NCI-H2107 (cell line): ENCODE measurements at places on chromosomes 1 and 21.

GRCh38 chr1:18711003-18711402 is 80.4 kb downstream of the PAX7 start:
- no peak for DNase-seq

DNA sequence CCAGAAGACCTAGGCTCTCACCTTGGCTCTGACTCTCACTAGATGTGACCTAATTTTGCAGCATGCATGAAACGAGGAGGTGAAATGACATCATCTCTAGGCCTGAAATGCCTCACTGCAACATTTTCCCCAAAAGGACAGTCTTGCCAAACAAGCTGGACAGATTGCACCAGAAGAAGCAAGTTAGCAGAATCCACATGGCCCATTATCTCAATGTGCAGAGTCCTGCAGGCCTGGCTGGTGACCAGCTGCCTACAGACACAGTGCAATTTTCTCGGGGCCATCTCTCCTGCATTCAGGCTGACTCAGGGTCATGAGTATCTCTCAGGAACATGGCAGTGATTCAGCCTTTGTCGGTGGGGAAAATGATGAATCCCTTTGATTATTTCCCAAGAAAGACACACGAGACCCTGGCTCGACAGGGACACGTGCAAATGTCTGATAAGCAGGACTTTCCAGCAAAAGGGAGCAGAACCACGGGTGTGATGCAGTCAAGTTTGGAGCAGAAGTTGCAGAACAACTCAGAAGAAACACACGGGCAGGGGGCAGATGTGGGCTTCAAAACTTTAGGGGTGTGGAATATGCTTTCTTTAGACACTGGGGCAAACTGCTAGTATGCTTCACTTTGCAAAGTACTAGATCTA is 38.7 kb downstream of the TRIM67 start:
- no peak for DNase-seq

- no peak for DNase-seq
Observed at GRCh38 chr1:240621249-240621648, 9.3 kb upstream of the GREM2 start.

DNA sequence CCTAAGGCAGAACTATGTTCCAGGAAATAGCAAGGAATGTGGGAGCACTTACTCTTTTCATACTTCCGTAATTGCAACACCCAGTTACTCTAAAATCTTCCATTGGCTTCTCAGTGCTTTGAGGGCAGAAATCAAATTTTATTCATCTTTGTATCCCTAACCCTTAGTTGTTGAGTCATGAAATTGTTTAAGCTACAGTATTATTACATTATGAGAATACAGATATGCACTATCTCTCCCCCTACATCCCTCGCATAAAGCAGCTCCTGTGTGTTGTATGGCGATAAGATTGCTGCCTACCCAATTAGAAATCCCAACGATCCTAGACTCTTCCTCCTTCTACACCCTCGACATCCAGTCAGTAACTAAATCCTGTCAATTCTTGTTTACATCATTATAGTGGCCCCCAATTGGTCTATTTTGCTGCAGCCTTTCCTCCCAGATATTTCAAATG is 2.6 kb downstream of the AIDA start:
- no peak for DNase-seq

GRCh38 chr1:231566496-231566895 is 38.0 kb downstream of the TSNAX start:
- DNase-seq, result no peak

- DNase-seq, result no peak
Observed at GRCh38 chr1:3019007-3019515, 2.2 kb upstream of the ACTRT2 start.

- DNase-seq, result no peak
Observed at GRCh38 chr1:46684670-46685069, 13.0 kb downstream of the TEX38 start.

DNA sequence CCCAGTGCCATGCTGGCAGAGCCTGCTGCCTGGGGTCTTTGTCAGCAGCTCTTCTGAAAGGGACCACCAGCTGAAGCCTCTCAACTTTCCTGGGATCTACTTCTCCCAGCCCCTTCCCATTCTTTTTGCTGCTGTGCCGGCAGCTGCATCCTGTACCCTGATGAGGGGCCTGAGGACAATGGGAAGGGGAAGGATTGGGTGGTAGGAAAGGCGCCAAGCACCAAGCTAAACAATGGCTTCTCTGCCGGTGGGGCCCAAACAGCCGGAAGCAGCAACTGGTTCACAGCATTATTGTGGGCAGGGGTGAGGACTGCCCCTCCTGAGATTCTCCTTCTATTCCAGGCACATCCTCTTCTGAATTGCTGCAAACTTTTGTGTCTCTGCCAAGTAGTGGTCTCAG is 5.0 kb upstream of the EFCAB14 start:
- DNase-seq, result no peak

- no peak for DNase-seq
Observed at GRCh38 chr1:44820328-44821239, 12.3 kb downstream of the BTBD19 start.

DNA sequence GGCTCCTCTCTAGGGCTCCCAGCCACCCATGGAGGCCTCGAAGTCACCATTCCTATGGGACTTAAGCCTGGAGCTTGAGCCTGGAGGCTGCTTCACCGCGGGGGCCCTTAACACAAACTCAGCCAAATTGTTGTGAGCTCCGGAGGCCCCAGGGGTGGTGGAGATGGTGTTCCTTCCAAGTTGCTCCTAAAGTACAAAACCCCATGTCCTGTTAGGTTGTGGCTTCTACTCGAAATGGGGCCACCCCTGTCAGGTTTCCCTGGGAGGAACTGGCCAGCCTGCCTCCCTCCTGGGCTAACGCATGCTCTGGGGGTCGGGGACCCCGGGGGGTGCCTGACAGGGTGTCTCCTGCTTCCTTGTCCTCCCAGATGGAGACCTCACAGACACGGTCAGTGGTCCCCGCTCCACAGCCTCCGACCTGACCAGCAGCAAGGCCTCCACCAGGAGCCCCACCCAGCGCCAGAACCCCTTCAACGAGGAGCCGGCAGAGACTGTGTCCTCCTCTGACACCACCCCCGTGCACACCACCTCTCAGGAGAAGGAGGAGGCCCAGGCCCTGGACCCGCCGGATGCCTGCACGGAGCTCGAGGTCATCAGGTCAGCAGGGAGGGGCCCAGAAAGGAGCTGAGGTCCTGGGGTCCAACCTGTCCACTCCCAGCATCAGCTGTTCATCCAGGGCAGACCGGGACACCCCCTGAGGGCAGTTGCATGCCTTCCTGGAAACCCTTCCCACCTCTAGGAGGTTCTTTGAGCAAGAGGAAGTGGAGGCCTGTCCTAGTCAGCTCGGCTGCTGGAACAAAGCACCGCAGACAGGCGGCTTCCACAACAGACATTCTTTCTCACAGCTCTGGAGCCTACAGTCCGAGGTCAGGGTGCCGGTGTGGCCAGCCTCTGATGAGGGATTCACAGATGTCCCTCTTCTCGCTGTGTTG is 10.8 kb upstream of the SLC25A34 start:
- no peak for DNase-seq

DNA sequence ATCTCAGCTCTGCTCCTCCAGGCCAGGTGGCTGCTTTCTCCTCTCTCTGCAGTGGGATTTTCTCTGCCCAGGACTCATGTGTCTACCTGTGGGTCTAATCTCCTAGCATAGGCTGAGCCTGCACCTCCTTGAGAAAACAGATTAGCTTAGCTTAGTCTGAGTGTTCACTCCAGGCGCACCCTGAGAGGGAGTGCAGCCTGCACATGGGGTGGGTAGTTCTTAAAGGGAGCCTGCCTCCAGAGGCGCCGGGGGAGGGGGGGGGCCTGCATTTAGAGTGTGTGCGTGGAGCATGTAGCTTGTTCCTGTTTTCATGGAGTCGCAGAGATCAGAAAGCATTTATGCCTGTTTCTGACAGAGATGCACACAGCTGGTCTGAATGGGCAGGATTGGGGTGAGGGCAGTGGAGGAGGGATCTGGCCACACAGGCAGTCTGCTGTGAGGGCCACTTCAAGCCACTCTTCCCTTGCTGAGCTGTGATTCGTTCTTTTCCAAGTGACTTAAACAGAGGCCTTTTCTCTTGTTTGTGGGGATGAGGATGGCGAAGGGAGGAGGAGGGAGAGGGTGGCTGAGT is 45.2 kb downstream of the GALNT2 start:
- no peak for DNase-seq

DNA sequence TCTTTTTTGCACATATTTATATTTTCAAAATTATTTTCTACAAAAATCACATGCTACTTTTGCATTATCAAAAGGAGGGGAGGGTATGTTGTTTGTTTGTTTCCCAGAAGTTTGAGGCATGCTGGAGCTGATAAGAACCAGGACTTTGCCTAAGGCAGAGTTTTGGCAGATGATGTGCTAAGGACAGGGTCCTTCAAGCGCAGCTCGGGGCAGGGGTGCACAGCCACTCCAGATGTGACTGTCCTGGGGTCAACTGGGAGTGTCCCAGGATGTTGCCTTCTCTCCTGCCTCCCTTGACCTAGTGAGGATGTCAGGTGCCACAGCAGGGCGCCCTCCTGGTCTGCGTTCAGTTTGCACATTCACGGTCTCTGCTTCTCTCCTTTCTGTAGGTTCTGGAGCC is 42.6 kb upstream of the SRRM1 start:
- DNase-seq, result no peak

GRCh38 chr1:54764922-54765561 is 719 bp upstream of the PARS2 start:
- no peak for DNase-seq

GRCh38 chr1:3293563-3294080 is 160.8 kb upstream of the ARHGEF16 start:
- no peak for DNase-seq

- DNase-seq, result no peak
Observed at GRCh38 chr1:162085991-162086390, 16.5 kb downstream of the NOS1AP start.

DNA sequence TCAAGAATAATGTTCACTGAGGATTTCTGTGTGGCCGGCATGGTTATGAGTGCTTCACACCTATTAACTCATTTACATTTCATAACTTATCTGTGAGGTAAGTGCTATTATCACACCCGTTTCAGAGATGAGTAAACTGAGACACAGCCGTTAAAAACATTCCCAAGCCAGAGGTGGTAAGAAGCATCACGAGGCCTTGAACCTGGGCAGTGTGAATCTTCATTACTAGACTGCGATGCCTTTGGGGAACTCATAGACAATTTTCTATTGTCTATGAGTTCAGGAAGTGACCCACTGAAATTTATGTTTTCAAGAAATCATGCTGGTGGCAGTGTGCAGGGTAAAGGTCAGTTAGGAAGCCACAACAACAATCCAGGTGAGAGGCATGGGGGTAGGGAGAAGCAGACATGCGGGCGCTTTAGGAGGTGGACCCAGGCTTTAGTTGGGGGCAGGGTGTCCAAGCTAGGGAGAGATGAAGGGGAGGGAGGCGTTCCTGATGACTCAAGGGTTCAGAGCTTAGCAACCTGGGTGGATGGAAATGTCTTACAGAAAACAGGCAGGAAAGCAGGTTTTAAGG is 14.5 kb downstream of the GNG12 start:
- DNase-seq, result no peak

DNA sequence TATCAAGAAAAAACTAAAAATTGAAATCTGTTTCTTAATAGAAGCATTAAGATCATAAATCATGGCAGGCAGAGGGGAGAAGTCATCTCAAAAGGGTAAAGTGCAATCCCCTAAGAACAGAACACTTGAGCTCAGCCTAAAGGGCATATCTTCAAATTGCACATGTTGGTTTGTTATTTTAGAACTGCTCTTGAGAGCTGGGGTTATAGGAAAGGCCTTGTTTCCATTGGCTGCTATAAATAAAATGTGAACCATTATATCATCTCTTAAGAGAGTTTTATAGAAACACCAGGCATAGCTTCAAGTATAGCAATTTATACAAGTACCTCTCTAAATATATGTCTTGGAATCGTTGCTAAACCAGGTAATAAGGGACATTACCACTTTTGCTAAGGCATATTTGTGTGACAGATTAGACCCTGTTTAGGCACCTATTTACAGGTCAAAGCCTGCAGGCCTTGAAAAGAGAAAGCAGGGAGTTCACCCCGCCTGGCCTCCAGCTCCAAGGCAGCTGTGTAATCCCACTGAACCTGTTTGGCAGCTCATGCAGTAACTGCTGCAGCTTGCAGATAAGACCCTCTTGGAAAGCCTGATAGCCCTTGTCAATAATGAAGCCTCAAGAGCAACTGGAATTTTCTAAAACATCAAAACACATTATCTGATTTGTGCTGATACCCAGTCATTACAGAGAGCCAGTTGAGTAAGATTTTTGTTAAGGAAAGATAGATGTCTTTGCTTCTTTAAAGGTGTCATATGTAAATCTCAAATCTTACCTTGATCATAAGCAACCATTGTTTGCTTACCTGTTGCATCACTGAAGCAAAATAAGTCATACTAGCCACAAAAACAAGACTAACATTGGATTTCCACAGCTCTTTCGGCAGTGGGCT is 24.2 kb upstream of the SYDE2 start:
- peak; percentile 21 for DNase-seq

GRCh38 chr1:40381268-40382107 is 8.0 kb downstream of the SMAP2 start:
- DNase-seq, result no peak

DNA sequence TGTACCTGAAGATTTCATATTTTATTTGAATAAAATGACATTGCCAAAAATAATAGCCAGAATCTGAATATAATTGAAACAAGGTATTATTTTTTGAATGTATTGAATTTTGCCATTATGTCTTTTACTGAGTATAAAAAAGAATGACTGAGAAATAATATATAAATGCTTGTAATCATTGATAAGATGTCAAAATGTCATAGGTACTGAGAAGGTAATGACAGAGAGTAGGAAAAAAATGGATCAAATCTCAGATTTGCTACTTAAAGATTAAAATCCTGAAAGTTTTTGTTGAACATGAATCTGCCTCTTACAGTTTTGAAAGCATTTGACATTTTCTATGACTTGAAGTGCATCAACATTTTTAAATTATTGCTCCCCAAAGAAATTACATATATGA is 1069.9 kb upstream of the ADGRL4 start:
- no peak for DNase-seq

DNA sequence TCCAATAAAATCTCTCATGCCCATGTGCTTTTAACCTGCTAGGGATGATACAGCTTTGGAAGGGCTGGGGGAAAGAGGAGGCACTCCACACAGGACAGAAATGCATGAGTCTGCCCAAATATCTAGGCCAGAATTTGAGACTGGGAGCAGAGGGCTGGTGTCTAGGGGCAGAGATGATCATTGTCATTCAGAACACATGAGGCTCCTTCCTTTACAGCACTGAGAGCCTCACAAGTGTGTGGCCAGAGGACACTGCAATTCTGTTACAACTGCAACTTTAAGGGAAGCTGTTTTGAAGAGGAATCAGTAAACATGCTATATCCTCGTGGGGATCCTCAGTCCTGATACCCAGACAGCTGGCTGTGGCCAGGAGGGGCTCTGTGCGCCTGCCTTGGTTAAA is 541.3 kb downstream of the OMA1 start:
- DNase-seq, result no peak

- no peak for DNase-seq
Observed at GRCh38 chr1:83012950-83013349, 986.0 kb downstream of the TTLL7 start.

GRCh38 chr21:42550817-42551216 is 37.2 kb downstream of the SLC37A1 start:
- no peak for DNase-seq

GRCh38 chr1:209037064-209037463 is 546.5 kb upstream of the CAMK1G start:
- DNase-seq, result no peak

- no peak for DNase-seq
Observed at GRCh38 chr1:168821434-168821833, 92.4 kb upstream of the DPT start.

GRCh38 chr1:181777286-181777685 is 284.2 kb downstream of the ZNF648 start:
- DNase-seq, result no peak
